ENCODE measurements at places on chromosomes 6 and 20.

DNA sequence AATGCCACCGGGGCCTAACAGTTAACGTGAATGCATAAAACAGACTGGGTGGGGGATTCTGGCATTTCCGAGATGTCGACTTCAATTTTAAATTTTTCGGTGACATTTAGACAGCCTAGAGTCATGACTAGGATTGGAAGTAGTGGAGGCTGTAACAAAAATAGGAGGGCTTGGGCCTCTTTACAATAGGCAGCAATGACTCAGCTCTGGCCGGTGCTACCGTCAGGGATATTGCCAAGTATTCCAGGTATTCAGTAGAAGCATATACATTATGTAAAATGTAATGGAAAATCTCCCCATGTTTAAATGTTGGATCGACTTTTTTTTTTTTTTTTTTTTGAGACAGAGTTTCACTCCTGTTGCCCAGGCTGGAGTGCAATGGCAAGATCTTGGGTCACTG, 136.2 kb upstream of the STMND1 start:
- H3K4me3 ChIP-seq = no peak overlapping the region
- H3K27me3 ChIP-seq = no peaks in the 10 kb centered on the region
- no peaks in the 10 kb centered on the region for H3K36me3 ChIP-seq
- H3K4me1 ChIP-seq = peaks cover 3% of the 10 kb centered on the region

GRCh38 chr6:33508935-33509926, 54.9 kb downstream of the ZBTB9 start:
- DNase-seq = no peak
- H3K4me1 ChIP-seq = peaks cover 11% of the 10 kb centered on the region
- H3K4me3 ChIP-seq = peak overlapping the region; percentile 49
- no peaks in the 10 kb centered on the region for H3K36me3 ChIP-seq

DNA sequence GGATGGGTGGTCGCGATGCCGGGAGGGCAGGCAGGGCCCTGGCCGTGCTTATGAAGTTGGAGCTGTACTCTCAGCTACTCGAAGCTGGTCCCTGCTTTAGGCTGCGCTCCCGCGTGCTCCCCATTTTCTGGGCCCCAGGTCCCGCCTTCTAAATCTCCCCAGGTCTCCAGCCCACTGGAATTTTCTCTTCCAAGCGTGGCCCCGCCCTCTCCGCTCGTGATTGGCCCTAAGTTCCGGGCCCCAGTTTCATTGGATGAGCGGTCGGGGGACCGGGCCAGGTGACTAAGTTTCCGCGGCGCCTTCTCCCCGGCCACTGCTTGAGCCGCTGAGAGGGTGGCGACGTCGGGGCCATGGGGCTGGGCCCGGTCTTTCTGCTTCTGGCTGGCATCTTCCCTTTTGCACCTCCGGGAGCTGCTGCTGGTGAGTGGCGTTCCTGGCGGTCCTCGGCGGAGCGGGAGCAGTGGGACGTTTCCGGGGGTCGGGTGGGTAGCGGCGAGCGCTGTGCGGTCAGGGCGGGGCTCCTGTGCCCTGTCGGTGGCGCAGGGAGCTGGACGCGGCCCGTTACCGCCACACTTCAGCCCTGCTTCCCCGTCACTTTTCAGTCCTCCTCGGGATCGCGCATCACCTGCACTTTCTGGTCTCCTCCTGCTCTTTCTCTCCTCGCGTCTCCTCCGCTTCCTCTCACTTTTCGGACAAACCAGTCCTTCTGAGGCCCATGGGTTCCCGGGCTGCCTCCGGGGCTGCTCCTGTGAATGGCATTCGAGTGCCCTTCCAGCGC, at the start of gene MICA:
MICA (plus strand) TSS at position 313 of the 778 bp plus-strand sequence; CDS start at position 351, 38 bp downstream.
- H3K4me3 ChIP-seq = peak within 1 kb of the TSS; percentile 94
- H3K27ac ChIP-seq = peak within 1 kb of the TSS; percentile 78
- H3K4me1 ChIP-seq = peaks cover 4% of the 10 kb centered on the region
- DNase-seq = peak; percentile 90
- peaks cover 2% of the 10 kb centered on the region for H3K36me3 ChIP-seq

- peaks cover 6% of the 10 kb centered on the region for H3K4me1 ChIP-seq
- no peak for DNase-seq
- H3K27ac ChIP-seq = no peak overlapping the region
- H3K36me3 ChIP-seq = peaks cover 11% of the 10 kb centered on the region
These were observed 49.7 kb downstream of the GOPC start for GRCh38 chr6:117552618-117553017.

GRCh38 chr6:135675862-135676261, 175.6 kb upstream of the PDE7B start:
- H3K4me3 ChIP-seq = no peak overlapping the region
- H3K27me3 ChIP-seq = no peaks in the 10 kb centered on the region
- no peak overlapping the region for H3K27ac ChIP-seq
- peak; percentile 56 for DNase-seq

DNA sequence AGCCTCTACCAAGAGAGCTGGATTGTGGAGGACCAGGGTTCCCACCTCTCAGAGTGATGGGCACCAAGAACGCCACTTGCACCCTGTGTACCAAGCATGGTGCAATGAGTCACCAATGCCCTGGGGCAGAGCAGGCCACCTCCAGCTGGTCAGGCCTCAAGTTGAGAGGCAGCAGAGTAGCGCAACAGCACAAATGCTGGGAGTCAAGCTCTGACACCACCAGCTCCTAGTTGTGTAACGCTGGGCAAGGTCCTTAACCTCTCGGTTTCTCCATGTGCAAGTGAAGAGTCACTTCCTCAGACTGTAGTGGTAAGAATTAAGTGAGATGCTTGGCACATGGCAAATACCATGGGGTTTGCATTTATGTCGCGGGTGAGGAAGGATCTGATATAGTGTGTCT, 25.6 kb downstream of the GFOD1 start:
- H3K4me3 ChIP-seq = peak overlapping the region; percentile 56
- H3K27me3 ChIP-seq = no peaks in the 10 kb centered on the region
- no peaks in the 10 kb centered on the region for H3K36me3 ChIP-seq
- peaks cover 8% of the 10 kb centered on the region for H3K4me1 ChIP-seq
- no peak overlapping the region for H3K27ac ChIP-seq

- H3K27ac ChIP-seq = no peak overlapping the region
- DNase-seq = no peak
- H3K4me3 ChIP-seq = no peak overlapping the region
These were observed 475 bp downstream of the OR2B6 start for GRCh38 chr6:27957516-27957915.

DNA sequence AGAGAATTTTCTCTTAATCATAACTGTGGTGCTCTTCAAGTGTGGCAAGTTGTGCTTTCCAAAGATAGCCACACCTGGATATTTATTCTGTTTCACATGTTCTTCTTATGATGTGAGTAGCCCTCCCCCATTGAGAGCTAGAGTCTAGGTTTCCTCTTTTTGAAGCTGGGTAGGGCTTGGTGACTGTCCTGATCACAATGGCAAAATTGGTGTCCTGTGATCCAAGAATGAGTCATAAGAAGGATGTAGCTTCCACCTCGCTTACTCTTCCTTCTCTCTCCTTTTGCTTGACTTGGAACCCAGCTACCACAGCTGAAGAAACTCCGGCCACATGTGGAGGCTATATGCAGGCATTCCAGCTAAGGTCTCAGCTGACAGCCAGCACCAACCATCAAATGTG, 7.4 kb upstream of the IGF2R start:
- H3K36me3 ChIP-seq = no peaks in the 10 kb centered on the region
- DNase-seq = no peak
- no peak overlapping the region for H3K27ac ChIP-seq
- no peak overlapping the region for H3K4me3 ChIP-seq
- no peaks in the 10 kb centered on the region for H3K4me1 ChIP-seq
- no peaks in the 10 kb centered on the region for H3K27me3 ChIP-seq

DNA sequence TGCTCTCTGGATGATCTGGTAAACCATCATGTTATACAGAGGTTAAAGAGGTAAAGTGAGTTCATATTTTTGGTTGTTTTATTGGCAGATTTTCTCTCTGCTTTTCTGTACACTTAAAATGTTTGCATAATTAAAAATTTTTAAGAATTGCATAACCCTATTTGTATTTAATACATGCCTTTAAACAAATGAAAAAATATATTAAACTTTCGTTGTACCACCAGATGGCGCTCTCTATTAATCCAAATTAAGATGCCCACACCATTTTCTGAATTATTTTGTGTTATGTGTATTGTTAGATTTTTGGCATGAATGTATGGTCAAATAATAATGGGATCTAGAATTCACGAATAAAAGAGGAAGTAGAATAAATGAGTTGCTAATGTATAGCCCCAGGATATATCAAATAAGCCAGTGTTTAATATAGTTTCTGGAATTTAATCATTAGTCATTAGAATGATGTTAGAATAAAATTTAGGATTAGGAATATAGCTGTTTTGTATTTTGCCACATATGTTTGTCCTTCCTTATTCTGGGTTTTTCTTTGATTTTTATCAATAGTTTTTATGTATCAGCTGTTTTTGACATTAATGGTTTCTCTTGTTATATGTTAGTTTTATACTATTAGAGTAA, 38.9 kb downstream of the SMAP1 start:
- H3K36me3 ChIP-seq = no peaks in the 10 kb centered on the region
- no peaks in the 10 kb centered on the region for H3K27me3 ChIP-seq
- H3K4me1 ChIP-seq = no peaks in the 10 kb centered on the region
- no peak overlapping the region for H3K4me3 ChIP-seq
- no peak overlapping the region for H3K27ac ChIP-seq
- DNase-seq = peak; percentile 39

DNA sequence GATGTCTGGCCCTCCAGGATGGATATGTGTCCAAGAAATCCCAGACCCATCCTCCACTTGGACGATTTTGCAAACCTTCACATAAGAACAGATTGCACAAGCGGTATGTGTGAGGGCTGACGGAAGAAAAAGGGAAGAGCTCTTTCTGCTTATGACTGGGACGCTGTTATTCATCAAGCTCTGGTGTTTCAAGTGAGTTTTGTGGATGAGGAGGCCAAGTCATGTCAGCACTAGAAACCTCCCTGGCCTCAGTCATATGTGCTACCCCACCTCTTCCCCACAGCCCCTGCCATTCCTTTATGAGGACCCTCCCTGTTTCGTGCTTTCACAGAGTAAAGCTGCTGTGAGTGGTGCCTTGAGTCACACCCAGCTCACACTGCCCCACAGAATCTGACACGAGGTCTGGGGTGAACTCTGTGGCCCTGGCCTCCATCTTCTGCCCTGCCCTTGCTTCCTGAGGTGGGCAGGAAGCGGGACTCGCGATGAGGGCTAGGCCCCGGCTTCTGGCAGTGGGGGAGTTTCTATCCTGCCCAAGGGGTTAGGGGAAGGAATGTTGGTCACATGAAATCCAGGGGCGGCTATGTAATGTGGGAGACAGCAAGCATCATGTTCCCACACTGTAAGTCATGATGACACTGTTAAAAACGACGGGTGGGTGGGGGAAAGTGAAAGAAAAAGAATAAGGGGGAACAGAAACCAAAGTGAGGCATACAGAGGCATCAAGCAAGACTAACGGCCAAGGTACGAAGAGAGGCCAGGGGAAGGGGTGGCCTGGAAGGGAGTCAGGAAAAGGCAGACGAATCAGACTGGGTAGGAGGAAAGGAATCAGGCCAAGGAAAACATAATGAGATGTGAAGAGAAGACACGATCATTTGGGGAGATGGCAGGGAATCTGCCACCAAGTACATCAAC, 78.1 kb downstream of the PRDM1 start:
- H3K4me1 ChIP-seq = peaks cover 20% of the 10 kb centered on the region
- H3K36me3 ChIP-seq = no peaks in the 10 kb centered on the region
- H3K27ac ChIP-seq = no peak overlapping the region
- no peak for DNase-seq

GRCh38 chr6:73382462-73383113, 12.0 kb upstream of the DDX43 start:
- DNase-seq = no peak
- H3K27ac ChIP-seq = no peak overlapping the region
- no peaks in the 10 kb centered on the region for H3K36me3 ChIP-seq
- H3K27me3 ChIP-seq = peaks cover under 1% of the 10 kb centered on the region
- no peaks in the 10 kb centered on the region for H3K4me1 ChIP-seq

DNA sequence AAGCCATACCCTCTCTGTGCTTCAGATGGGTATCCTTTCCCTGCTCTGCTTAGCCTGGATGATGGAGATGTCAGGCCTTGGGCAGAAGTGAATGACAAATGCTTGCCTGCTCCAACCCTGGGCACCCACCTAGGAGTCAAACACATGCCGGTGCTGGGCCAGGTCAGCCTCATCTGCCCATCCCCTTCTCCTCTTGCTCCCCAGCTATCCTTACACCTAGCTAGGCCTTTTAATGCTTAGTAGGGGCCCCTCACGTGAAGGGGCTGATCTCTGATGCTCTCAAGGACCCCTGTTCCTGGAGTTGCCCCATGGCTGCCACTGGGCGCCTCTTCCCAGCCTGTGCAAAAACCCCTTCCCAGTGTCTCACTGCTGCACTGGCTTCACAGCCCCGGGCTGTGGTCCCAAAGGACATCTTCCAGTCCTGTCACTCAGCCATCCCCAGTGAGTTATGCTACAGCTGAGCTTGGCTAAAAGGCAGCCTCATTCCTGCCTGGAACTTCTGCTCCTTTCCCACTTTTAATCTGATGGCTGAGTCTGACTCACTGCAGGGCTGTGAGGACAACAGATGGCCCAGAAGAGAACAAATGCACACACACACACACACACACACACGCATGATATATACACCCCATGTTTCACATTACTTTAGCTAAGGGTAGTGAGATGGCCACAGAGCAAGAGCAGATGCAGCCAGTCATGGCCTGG, 12.8 kb upstream of the SDCBP2 start:
- peaks cover 2% of the 10 kb centered on the region for H3K4me1 ChIP-seq
- no peaks in the 10 kb centered on the region for H3K36me3 ChIP-seq
- no peaks in the 10 kb centered on the region for H3K27me3 ChIP-seq
- no peak for DNase-seq

DNA sequence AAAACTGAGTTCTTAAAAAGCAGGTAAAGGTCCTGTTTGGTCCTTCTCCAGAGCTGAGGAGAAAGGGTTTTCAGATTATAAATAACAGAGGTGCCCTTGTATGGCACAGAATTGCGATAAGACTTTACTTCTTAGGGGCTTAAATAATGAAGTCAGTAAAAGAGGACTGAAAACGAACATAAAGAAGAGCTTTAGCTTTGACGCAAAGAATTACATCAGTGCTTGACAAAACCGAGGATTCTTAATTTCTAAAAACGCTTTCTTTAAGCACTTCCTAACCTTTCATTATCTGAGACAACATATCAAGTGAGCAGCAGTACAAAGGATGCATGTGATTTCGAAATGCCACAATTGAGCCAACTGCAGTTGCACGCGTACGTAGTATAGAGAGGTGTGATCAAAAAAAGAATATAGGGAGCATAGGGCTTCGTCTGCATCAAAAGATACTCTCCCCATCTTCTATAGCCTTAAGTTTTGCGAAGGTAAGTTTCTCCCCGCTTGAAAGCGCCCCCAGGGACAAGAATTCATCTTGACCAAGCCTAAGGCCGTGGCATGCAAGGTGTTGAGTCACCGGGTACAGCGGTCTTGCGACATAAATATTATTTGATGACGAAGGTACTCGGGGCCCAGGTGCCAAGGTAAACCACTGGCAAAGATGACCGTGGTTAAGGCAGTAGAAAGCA, 778 bp upstream of the LOC128125822 start:
- H3K4me3 ChIP-seq = peak overlapping the region; percentile 52
- H3K4me1 ChIP-seq = no peaks in the 10 kb centered on the region
- DNase-seq = no peak
- H3K27ac ChIP-seq = peak overlapping the region; percentile 90
- no peaks in the 10 kb centered on the region for H3K27me3 ChIP-seq
- H3K36me3 ChIP-seq = peaks cover 2% of the 10 kb centered on the region

- no peak overlapping the region for H3K4me3 ChIP-seq
- no peak overlapping the region for H3K27ac ChIP-seq
- no peaks in the 10 kb centered on the region for H3K27me3 ChIP-seq
- DNase-seq = no peak
These were observed 30.4 kb downstream of the KDM1B start for GRCh38 chr6:18185624-18186023.

Measured in neuronal stem cell (in vitro differentiated cells).